ENCODE measurements at places on chromosomes 12 and 14.

- no peak for DNase-seq
Measured at GRCh38 chr14:77344377-77344996, 23.7 kb downstream of the GSTZ1 start.

GRCh38 chr14:42011221-42011620 is 404.5 kb downstream of the LRFN5 start:
- DNase-seq = no peak

- DNase-seq = no peak
Measured at GRCh38 chr12:124533456-124533855, 34.0 kb downstream of the NCOR2 start.

GRCh38 chr14:93799617-93799988 is 11.3 kb upstream of the PRIMA1 start:
- DNase-seq = no peak

DNA sequence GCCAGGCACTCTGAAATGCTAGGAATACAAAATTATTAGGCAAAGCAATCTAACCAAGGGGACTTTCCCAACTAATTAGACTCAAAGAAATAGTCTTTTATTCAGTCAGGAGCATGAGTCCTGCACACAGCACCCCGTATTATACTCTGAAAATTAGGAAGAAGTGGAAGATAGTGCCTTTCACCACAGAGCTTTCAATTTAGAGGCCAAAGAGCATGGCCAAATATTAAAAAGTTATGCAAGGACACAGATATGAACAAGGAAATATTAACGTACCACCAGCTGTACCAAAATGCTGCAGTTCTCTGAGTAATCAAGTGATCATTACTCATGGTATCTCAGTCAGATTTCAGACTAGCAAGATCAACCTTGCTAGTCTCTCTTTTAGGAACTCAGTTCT is 22.6 kb upstream of the MDM2 start:
- no peak for DNase-seq

DNA sequence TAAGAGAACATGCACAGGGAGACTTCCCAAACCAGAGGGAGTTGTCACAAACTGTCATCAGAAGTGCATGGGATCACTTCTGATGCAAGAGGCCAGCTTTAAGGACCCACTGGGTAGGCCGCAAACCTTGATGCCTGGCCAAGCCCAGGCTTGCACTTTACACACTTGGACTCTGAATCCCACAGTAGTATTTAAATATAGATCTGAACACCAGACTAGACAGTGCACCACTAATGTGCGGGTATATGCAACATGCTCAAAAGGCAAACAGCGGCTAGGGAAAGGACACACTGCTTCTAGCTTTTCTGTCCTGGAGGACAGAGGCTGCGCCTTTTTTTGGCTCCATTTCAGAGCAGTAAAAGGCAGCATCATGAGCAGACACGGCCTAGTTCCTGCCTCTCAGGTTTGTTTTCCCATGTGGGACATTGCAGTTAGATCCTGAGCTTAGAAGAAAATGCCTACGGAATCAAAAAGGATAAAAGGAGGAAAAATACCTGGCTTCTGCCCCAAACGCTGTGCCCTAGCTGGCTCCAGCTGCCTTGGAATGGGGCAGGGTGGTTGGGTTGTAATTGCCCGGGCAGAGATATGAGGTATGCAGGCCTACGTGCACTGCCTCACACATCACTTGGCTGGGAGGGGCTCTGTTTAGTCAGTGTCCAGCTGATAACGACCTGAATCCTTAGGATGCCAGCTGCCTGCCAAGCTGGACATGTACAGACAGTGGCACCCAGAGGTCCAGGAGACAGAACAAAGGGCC is 84.5 kb upstream of the EGLN3 start:
- peak; percentile 88 for DNase-seq

DNA sequence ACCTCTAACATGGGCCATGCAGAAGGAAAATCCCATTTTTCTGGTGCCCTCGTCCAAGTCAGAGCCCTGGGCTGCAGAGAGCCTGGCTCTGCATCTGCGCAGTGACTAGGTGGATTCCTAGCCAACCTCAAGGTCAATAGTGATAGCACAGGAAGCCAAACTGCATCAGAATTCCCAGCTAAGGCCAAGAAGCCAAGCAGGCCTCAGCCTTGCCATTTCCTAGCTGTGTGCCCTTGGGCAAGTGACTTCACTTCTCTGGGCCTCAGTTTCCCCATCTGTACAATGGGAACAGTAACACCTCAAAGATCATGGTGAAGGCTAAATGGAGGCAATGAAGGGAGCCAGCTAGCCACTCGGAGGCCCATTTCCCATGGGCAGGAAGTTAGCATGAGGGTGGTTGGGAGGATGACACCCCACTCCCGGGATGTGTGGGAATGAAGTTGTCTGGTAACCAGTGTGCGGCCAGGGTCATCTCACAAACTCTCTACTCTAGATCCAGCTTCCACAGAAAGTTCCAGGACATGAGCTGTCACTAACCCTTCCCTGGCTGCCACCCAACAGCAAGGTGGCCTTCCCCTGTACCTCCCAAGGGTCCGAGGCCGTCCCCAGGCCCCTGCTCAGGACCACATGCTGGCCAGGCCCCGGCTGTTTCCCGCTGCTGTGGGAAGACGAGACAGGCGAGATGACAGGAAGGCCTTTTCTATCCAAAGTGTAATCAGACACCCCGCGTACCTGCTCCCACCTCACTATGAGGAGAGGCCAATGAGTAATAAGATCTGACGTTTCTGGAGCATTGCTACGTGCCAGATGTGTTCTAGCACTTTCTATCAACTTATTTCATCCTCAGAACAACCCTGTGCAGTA is 125.7 kb downstream of the SCARB1 start:
- DNase-seq = no peak

DNA sequence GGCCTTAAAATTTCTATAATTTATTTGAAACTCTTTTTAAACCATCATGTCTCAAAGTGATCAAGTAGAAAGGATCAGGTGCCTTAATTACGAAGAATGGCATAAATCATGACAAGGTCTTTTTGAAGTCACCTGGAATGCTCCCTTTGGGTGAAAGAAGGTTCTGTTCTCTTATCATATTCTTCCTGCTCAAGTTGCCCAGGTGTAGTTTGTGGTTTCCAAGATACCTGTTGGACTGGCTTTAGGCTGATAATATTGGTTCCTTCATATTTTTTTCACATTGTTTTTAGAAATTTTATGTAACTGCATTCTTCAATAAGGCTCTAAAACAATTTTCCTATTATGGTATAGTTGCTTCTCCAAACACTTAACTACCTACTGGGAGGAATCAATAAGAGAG is 29.2 kb downstream of the RASSF3 start:
- no peak for DNase-seq

DNA sequence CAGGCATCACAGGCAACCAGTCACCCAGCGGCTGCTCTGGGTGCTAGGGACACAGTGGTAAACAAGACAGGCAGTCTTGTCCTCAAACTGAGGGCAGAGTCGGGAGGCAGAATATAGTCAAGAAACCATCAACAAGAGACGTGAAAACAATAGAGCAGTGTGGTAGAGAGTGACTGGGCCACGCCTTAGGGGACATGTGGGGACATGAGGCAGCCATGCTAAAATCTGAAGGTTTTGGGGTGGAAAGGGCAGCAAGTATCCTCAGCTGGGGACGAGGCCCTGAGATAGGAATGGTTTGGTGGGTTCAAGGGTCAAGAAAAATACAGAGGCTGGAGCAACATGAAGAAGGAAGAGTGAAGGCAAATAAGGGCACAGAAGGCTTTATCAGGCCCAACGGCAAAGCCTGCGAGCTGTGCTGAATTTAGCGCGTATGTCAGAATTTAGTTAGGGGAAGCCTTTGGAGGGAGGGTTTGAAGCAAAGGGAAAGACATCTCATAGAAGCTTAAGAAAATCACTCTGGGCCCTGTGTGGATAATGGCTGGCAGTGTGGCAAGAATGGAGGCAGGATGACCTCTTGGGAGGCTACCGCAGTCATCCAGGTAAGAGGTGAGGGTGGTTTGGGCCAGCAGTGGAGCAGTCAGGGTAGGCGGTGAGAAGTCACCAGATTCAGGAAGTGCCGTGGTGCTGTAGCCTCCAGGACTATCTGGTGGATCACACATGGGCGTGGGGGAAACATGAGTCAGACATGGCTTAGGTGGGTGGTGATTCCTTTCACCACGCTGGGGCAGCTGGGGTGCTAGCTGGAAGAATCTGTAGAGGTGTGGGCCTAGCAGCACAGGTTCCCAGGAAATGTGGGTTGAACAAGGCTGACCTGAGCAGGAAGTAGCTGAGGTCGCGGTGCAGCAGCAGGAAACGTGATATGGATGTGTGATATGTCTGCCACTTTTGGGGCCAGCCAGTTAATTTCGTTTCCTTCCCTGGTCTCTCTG is 3.0 kb downstream of the EVL start:
- peak; percentile 52 for DNase-seq

DNA sequence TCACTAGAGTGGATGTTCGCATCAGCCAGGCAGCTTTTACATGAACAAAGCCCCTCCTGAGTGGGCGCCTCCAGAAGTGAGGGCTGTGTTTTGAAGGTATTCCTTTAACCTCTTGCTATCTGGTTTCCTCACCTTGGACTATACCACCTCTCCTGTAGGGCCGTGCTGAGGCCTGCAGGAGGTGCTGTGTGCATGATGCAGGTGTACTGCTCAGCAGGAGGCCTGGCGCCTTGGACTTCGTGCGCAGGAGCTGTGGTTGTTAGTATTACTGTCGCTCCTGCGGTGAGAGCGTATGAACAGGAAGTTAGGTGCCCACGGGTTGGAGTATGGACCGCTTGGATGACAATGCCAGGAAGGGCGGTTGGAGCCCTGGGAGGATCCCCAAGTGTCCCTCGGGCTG is 130.7 kb downstream of the TSPAN9 start:
- no peak for DNase-seq

DNA sequence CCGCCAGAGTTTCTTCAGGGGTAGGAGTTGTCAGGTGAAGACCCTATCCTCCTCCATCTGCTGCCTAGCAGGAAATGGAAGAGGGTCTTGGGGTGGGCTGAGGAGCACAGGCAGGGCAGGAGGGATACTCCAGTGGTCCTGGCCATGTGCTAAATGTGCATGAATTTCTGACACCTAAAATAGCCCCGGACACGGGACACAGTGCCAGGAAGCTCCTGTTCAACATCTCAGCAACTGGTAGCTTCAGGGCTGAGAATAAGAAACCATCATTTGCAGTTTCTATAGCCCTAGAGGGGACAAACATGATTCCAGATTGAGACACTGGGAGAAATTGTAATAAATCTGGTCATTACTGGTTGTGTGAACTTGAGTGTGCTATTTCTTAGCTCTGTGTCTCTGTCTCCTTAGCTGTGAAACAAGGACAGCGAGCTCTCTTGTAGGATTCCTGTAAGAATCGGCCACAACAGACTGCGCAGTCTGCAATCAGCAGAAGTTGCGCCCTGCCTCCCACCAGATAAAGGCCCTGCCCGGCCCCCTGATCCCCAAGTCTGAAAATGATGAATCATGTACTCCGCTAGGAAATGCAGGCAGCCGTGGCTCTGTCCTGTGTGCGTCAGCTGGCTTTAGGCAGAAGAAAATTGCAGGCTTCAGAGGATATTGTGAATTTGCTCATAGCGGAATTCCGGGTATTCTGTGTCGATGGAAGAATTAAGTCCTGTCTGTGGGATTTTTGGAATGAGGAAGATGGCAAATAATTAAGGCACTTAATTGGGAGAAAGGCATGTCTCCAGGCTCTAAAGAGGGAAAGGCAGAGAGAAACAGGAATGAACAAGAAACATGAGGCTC is 35.2 kb upstream of the MEG3 start:
- no peak for DNase-seq

DNA sequence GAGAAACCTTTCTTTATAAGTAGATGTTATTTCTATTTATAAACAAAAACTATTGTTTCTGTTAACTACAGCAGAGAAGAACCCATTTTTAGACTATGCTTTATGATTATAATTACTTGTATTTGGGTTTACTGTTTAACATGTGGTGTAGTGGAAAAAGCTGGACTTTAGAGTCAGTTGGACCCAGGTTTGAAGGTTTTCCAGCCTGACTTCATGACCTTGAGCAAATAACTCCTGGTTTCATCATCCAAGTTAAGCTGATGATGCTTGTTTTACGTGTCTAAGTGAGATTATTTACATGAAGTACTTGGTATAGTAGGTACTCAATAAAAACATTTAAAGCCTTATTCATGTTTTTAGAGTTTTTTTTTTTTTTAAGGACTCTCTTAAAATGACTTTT is 221.8 kb upstream of the ARHGAP5 start:
- DNase-seq = no peak

DNA sequence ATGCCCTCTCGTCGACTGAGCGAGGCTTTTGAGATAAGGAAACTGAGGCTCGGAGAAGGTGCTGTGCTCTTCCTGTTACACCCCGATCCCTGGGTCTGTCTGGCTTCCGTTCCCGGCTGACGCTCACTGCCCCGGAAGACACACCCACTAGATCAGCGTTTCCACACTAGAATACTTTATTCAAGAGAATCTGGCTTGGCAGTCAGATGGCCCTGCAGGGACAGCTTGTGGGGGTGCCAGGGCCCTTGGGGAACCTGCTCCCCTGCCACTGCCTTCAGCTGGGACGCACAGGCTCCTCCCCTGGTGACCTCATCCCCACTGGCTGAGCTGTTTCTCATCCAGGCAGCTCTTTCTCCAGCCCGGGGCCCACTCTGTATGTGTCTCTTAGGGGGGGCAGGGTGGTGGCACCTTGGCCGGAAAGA is 13.7 kb downstream of the PGF start:
- peak; percentile 58 for DNase-seq

DNA sequence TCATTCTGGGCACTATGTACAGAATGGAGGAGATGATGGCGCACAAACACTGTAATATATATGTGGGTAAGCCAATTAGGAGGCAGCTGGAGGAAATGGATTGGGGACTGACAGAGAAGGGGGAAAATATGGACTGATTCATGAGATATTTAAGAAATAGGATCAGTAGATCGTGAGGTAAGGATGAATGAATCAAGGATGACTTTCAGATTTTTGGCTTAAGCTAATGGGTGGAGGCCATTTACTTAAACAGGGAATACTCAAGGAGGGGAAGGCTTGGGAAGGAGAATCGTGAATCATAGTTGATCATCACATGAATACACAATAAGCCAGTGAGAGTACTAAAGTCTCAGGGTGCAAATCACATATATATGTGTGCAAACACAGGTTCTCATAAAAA is 11.2 kb upstream of the GNPNAT1 start:
- DNase-seq = no peak

GRCh38 chr12:108454539-108455139 is 60.4 kb upstream of the FICD start:
- DNase-seq = no peak

DNA sequence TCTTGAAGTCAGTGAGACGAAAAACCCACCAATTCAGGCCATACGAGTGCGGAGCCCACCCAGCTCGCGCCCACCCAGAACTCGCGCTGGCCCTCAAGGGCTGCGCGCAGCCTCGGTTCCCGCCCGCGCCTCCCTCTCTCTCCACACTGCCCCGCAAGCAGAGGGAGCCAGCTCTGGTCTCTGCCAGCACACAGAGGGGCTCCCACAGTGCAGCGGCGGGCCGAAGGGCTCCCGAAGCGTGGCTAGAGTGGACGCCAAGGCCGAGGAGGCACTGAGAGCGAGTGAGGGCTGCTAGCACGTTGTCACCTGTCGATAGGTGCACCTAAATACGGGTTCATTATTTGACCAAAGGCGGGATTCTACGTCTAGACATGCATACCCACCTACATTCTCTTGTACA is 2.2 kb upstream of the CDKN3 start:
- DNase-seq = no peak
